CD4-positive, alpha-beta T cell treated with Interleukin-1 beta for 1 hour (primary cell): ENCODE measurements at places on chromosomes 6 and 20.

DNA sequence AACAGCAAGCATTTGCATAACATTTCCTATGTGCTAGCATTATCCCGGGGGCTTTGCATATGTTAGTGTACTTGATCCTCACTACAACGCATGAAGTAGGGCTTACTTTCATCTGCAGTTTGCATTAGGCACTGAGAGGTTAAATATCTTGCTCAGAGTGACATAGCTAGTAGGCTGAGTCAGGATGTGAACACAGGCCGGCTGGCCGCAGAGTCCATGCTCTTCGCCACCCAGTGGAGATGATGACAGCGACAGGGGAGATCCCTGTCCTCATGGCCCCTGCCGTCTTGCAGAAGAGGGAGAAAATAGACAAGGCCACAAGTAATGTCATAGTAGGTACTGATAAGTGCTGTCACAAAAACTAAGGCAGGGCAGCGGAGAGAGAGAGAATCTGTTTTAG, 46.9 kb downstream of the LYRM4 start:
- DNase-seq, result no peak

DNA sequence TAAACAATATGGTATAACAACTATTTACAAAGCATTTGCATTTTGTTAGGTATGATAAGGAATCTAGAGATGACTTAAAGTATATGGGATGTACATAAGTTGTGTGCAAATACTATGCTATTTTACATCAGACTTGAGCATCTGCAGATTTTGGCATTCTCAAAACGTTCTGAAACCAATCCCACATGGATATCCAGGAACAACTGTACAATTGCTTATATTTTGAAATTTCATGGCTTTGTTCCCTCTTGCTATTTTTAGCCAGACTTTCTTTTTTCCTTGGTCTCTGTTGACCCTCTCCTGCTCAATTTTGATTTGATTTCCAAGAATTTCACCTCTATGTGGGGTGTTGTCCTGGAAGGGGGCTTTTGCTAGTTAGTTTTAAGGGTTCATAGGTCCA, 32.9 kb upstream of the UST start:
- DNase-seq, result no peak

DNA sequence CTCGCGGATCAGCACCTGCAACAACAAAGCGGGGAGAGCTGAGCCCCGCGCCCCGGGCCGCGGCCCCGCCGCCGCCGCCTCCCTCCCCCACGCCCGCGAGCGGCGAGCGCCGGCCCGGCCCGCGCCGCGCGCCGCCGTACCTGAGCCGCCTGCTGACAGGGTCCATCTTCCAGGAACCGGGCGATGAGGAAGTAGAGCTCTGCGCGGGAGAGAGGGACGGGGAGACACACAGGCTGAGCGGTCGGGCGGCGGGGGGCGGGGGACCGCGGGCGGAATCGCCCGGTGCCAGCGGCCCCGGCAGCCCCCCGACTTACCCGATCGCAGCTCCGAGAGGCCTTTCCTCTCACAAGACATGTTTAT, 359 bp downstream of the PHIP start:
- peak; percentile 62 for DNase-seq

- no peak for DNase-seq
Observed at GRCh38 chr6:15763837-15764236, 101.0 kb upstream of the DTNBP1 start.

GRCh38 chr6:35894776-35895175, 26.1 kb downstream of the SRPK1 start:
- DNase-seq, result no peak

DNA sequence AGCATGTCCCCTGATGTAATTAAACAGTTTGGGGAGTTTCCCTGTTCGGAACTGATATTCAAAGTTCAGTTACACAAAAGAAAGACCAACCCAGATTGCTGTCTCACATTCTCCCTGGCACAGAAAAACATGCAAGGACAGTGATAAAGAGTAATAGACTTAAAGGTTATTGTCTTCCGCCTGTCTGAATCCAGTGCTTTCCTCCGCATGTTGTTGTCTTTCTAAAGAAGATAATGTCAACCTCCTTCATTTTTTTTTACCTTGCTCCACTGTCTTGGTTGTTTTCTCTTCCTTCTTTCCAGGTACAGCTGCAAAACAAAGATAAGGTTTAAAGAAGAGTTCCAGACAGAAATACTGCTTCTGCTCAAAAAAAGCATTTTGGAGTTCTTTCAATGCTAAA, 284.5 kb downstream of the TRDN start:
- DNase-seq, result no peak

- no peak for DNase-seq
Observed at GRCh38 chr6:47247227-47247797, 62.4 kb downstream of the TNFRSF21 start.

GRCh38 chr6:114718716-114719270, 376.0 kb upstream of the HS3ST5 start:
- DNase-seq, result no peak

GRCh38 chr20:23228912-23229311, 121.7 kb upstream of the NXT1 start:
- no peak for DNase-seq

DNA sequence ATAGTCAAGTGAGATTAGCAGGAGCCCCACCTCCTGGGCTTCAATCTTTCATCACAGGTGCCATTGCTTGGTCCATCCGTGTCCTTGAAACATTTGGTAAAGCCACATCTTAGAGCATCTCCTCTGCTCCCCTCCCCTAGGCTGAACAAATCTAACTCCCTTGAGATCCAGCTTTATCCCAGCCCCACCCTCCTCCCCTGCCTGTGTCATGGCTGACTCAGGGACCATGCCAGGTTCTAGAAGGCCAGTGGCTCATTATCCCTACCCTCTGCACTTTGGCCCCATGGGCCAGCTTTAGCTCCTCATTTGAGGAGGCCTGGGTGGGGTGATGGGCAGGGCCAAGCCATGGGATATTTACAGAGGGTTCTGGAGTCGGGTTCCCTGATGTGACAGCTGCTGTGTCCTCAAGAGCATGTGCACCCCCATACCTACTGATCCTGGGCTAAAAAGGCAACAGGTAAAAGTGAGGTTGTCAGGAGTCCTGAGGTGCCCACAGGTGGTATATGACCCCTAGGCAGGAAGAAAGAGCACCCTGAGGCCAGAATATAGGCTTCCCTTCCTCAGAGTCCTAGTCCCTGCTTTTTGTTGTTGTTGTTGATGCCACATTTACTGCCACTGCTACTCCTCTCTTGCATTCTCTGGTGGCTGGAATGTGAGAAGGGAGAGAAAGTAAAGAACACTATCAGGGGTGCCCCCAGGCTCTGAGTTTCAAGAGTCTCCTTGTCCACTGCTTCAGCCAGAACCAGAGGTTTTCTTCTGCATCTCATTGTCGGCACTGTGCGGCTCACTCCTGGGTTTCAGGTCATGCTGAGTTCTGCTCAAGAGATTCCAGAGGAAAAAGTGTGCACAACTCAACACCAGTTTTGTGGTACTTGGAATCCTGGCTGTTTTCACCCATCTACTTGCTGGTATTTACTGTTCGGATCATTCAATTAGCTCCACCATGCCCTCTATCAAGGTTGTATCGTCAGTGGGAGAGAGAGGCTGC, 228.4 kb downstream of the LRFN2 start:
- DNase-seq, result no peak

GRCh38 chr6:111633822-111634221, 28.1 kb upstream of the TRAF3IP2 start:
- DNase-seq, result no peak

DNA sequence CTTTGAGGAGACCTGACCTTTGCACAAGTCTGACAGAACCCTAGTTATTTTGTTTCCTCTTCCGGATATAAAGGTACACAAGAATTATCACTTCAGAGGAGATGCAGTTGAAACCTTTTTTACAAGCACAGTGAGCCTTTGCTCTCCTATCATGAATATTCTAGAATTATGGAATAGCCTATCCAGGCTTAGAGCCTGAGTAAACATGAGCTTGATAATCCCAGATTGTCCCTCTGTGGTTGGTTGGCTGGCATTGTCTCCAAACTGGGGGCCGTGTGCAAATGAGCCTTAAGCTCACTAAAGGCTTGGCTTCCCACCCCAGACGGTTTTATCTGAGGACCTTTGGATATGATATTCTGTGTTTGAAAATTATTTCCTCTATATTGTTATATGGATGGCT, 32.0 kb downstream of the BTBD3 start:
- no peak for DNase-seq

DNA sequence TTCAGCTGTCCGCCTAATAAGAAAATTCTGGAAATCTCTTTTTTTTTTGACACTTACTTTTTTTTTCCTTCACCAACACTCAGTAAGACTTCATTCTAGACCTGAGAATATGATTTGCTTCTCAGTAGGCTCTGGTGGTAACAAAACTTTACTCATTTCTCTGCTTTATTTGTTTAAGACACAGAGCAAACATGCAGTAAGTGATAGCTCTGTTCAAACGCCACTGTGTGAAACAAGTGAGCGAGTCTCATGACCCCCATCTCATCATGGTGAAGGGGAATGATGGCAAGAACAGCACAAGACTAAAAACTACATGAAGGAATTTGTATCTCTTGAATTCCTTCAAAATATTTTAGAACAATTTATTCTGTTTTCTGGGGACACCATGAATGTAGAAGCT, 541.6 kb upstream of the POU3F2 start:
- DNase-seq, result no peak

- no peak for DNase-seq
Observed at GRCh38 chr6:17870300-17871188, 116.9 kb downstream of the KIF13A start.

- DNase-seq, result no peak
Observed at GRCh38 chr6:1267790-1268762, 43.8 kb upstream of the FOXQ1 start.

DNA sequence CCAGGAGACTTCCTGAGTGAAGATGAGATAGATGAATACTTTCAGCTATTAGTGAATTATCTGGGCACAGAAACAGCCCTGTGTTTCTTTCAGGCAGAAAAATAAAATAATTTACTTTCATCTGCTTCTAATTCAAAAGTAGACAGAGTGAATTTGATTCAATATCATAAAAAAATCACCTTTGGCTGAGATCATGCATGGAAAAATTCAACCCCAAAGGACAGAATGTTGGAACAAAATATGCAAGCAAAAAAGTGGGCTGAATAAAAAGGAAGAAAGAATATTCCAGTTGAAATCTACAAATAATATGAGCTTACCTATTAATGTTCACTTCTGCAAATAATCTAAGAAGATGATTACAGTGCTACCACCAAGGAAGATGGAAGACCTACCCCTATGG, 546.9 kb downstream of the TFAP2B start:
- DNase-seq, result no peak

DNA sequence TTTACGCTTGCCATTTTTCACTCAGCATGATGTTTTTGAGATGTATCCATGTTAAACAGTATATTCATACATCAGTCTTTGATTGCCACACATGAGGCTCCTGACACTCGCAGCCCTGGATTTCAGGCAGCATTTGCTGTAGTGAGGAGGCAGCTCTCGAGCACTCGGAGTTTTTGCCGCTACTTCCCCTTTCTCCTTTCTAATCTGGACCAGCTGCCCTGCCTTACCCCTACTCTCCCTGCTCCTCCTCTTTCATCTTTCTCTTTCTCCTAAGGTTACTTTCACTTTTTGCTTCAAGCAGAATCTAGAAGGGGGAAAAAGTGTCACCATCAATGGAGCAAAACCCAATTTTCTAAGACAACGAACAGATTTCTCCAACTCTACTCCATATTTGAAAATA, 5.9 kb upstream of the CST3 start:
- DNase-seq, result no peak

DNA sequence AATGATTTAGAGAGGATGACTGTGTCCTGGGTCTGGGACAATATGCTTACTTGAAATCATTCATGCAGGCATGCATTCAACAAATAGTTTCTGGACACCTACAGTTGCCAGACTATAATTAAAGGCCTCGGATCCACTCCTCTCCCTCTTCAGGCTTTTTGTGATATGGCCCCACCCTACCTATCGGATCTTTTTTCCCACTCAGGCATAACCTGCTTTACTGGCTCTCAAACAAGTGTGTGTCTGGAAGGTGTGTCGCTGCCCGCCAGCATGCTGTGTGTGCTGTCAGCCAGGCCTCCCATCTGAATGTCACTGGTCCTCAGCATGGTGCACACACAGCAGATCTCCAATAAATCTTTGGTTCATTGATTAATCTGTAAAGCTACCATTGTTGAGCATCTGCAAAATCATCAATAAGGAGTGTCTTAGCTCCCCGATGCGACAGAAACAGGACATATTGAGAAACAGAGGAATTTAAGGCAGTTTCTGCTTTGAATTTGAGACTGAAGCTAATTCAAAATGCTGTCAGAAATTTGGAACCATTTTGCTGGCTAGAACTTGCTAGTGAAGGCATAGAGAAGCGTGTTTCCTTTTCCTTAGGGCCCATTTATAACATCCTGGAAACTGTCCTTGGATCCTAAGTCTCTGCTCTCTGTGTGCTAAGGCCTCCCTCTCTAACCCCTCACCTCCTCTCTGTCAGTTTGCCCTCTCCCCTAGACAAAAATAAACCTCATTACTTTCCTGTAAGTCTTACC, 23.5 kb upstream of the CCN6 start:
- no peak for DNase-seq

DNA sequence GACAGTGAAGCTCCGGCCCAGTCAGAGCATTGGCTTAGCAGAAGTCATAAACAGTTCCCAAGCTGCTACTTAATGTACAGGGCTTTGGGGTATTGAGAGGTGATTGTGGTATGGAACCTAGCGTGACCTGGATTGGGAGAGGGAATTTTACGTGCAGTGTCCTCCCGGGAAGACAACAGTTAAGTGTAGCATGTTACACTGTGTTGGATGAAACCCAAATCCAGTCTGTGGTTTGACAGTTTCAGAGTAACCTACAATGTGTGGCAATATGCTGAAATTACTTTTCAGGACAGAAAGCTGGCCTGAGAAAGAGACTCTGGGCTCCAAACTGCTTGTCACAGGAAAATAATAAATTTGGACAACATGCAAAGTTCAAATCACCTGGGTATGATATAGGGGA, 28.1 kb upstream of the RALGAPA2 start:
- no peak for DNase-seq

DNA sequence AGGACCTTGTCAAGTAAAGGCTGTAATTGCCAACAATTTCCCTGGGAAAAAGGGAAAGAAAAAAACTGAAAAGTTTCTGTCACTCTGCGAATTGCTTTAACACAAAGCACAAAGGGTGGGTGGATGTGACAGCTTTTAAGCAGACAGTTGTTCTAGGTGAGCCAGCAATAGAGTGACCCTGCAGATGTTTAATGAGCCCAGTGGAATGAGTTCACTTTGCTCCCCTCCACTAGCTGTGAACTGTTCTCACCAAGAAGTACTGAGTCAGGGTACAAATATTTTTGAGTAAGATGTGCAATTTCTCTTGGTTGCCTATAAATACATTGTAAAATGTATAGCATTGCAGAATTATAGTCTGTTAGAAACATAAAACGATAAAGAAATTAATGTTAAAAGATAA, 26.2 kb upstream of the LRRC1 start:
- no peak for DNase-seq

DNA sequence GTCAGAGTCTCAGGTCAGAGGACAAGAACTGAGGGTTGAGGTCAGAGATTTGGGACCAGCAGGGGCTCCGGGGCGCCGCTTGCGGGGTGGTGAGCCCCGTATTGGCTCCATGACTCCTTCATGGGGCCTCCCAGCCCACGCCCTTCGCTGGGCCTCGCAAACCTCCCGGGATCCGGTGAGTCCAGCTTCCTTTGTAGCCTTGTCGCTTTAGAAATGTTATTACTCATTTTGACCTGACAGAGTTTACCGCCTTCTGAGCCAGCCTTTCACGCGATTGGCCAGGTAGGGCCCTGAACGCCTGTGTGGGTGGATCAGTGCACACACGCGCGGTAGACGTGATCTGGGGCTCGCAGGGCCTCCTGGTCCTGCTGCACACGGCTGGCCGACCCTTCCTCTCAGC, 181.1 kb downstream of the ERMARD start:
- no peak for DNase-seq

GRCh38 chr6:42411406-42411805, 40.3 kb downstream of the TRERF1 start:
- DNase-seq, result no peak

GRCh38 chr6:120202878-120203277, 853.3 kb upstream of the MAN1A1 start:
- DNase-seq, result no peak
